NCI-H524 (cell line): ENCODE measurements at places on chromosomes 1 and 21.

DNA sequence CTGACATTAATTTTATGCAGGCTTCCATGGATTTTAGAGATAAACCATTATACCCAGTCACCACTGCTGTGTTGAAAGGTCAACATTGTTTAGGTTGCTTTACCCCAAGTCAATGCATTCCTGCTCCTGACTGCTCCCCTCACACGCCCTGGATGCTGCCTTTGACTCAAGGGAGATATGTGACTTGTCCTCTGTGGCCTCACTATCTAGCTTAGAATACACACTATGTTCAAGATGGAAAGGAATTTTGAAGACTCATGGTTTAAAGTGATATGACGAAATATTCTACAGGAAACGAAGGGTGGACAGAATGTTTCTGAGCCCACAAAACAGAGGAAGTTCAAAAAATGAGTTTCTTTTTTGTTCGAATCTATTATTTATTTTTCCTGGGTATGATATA is 170.4 kb upstream of the NR5A2 start:
- DNase-seq, result no peak

GRCh38 chr1:60759291-60759690 is 323.1 kb upstream of the NFIA start:
- no peak for DNase-seq

DNA sequence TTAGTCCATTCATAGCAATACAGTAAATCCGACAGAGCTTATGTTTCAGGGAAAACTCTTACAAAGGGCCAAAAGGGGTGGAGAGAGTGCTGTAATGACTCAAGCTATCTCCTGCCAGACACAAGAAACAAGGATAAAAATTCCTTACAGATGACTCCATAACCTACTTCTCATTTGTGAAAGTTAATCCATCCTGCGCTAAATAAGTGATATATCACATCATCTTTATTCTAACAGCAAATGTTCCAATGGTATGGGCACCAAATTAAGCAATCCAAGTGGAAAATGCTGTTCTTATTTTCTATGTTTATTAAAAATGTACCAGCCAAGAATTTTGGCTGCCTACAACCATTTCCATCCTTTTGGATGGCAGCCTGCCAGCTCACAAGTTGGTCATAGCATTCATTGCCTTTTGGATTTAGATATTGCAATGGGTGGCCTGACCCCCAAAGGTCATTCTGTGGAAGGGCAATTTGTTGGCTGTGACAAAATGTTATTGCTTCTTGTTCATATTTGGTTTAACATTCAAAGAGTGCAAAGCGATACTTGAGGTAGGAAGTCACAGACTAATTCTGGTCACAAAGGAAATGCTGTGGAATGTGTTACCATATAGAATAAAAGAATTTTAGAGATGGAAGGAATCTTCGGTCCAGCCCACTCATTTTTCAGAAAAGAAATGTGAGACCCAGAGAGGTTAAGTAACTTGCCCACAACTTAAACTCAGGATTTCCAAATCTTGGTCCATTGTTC is 2.8 kb upstream of the ENAH start:
- DNase-seq, result no peak

- DNase-seq, result no peak
Measured at GRCh38 chr1:39615086-39615673, 24.3 kb downstream of the HEYL start.

DNA sequence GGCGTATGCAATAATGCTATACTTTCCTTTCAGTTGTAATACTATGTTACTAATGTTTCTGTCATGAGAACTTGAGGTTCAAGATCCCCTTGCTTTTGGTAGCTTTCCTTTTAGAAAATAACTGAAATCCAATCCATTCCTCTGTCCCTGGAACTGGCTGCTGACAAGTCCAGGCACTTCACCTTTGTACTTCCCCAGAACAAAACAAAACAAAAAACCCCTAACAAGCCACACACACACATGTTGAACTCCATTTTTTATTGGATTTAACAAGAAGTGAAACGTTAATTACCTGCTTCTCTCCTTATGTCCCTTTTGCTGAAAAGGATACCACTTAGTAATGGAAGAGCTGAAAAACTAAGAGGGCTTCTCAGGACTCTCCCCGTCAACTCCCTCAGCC is 26.1 kb upstream of the SDC3 start:
- no peak for DNase-seq

GRCh38 chr1:44060830-44061267 is 29.6 kb upstream of the SLC6A9 start:
- no peak for DNase-seq

DNA sequence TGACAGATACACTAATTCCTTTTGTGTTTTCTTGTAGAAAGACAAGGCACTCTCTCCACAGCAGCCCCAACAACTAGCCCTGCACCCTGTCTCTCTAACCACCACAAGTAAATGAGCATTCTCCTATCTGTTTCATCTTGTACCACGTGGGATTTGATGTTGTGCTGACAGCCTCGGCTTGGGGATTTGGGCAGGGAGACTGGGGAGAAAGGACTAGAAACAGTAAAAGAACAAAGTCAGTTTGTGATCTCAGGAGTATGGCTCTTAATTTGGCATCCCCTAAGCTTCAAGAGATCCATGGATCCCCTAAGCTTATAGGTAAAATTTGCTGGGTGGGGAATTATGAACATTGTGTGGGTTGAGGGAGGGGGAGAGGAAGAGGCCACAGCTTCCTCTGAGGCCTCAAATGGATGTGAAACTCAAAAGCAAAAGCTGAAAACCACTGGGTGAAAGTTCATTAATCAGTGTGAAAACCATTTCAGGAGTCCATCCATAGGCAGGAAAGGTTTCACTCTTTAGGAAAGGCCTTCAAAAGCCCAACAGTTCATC is 3.1 kb downstream of the C1orf162 start:
- DNase-seq, result no peak

- DNase-seq, result no peak
Measured at GRCh38 chr1:199071080-199071479, 432.2 kb downstream of the PTPRC start.

GRCh38 chr1:173476197-173476664 is 904 bp upstream of the PRDX6 start:
- DNase-seq, result peak; percentile 34

DNA sequence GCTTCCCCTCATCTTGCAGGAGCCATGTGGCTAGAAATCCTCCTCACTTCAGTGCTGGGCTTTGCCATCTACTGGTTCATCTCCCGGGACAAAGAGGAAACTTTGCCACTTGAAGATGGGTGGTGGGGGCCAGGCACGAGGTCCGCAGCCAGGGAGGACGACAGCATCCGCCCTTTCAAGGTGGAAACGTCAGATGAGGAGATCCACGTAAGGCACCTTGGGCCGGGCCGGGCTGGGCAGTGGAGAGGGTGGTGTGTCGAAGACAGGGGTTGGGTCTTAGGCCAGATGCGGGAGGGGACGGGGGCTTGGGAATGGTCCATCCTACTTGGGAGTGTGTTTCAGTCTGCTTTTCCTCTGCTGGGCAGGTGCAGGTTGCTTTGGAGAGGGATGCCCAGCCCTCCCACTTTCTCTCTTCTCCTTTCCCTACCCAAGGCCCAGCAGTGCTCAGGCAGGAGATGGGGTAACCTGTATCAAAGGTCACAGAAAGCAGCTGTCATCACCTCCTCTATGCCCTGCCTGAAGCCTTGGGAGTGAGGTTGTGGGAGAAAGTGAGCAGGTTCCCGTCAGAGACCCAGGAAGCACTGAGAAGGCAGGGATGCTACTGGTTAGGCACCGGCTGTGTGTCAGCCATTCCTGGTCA is 18.9 kb downstream of the EPHX1 start:
- no peak for DNase-seq
